ENCODE measurements at places on chromosomes 7 and 10.

GRCh38 chr7:37765872-37766525 is 82.4 kb upstream of the NME8 start:
- no peaks in the 10 kb centered on the region for H3K27me3 ChIP-seq
- no peak overlapping the region for H3K4me3 ChIP-seq
- no peak overlapping the region for H3K27ac ChIP-seq
- H3K36me3 ChIP-seq = no peaks in the 10 kb centered on the region
- no peak for DNase-seq

DNA sequence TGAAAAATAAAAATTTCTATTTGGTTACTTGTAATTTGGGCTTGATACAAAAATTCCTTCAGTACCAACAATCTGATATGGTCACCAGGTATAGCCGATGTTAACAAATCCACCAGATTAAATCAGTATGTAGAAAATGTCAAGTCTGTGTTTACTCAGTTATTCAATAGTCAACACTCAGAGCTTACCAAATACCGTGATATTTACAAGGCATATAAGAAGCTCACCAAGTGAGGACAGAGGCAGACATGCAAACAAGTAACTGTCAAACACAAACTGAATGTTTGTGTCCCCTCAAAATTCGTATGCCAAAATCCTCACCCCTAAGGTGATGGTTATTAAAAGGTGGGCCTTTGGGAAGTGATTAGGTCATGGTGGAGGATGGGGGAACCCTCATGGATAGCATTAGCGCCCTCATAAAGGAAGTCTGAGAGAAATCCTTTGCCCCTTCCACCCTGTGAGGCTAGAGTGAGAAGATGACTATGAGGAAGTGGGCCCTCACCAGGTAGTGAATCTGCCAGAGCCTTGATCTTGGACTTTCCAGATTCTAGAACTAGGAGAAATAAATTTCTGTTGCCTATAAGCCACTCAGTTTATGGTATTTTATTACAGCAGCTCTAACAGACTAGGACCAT is 63.1 kb downstream of the TES start:
- H3K36me3 ChIP-seq = no peaks in the 10 kb centered on the region
- no peak for DNase-seq
- H3K27me3 ChIP-seq = no peaks in the 10 kb centered on the region
- no peak overlapping the region for H3K27ac ChIP-seq
- no peak overlapping the region for H3K4me3 ChIP-seq
- H3K4me1 ChIP-seq = peaks cover 30% of the 10 kb centered on the region

- H3K27ac ChIP-seq = no peak overlapping the region
- H3K4me1 ChIP-seq = no peaks in the 10 kb centered on the region
- H3K36me3 ChIP-seq = no peaks in the 10 kb centered on the region
- H3K4me3 ChIP-seq = no peak overlapping the region
- no peaks in the 10 kb centered on the region for H3K27me3 ChIP-seq
- DNase-seq = no peak
These were observed 275.8 kb downstream of the GRID1 start for GRCh38 chr10:86090807-86091206.

GRCh38 chr7:27128034-27128433 is 2.5 kb downstream of the HOXA4 start:
- no peaks in the 10 kb centered on the region for H3K36me3 ChIP-seq
- peaks cover 56% of the 10 kb centered on the region for H3K27me3 ChIP-seq
- no peak for DNase-seq
- H3K4me3 ChIP-seq = no peak overlapping the region
- peaks cover 58% of the 10 kb centered on the region for H3K4me1 ChIP-seq
- peak overlapping the region; percentile 83 for H3K27ac ChIP-seq

DNA sequence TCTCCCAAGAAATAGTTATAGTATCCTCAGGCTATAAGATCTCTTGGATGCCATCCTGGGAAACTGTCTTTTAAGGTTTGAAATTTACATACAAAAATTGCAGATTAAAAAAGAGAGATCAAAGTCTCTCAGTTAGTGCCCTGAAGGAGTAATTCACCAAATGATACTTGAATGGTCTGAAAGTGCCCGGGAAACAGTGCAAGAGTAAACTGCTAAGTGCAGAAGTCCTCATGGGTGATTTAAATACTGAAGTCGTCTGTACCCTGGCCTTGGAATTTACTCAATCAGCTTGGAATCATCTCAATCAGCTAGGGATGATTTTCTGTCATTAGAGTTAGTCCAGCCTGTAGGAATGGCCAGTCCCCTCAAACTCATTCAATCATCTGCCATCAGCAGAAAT is 155.3 kb downstream of the GLI3 start:
- H3K4me1 ChIP-seq = no peaks in the 10 kb centered on the region
- no peak overlapping the region for H3K4me3 ChIP-seq

- H3K4me3 ChIP-seq = no peak overlapping the region
- H3K36me3 ChIP-seq = no peaks in the 10 kb centered on the region
- no peaks in the 10 kb centered on the region for H3K27me3 ChIP-seq
- H3K4me1 ChIP-seq = no peaks in the 10 kb centered on the region
- no peak overlapping the region for H3K27ac ChIP-seq
- no peak for DNase-seq
These were observed 154.8 kb upstream of the LAMB4 start for GRCh38 chr7:108285003-108285368.

- H3K27me3 ChIP-seq = no peaks in the 10 kb centered on the region
- no peak overlapping the region for H3K27ac ChIP-seq
These were observed 145.0 kb downstream of the ELFN1 start for GRCh38 chr7:1815051-1815481.

- no peak overlapping the region for H3K4me3 ChIP-seq
- no peaks in the 10 kb centered on the region for H3K36me3 ChIP-seq
- no peaks in the 10 kb centered on the region for H3K4me1 ChIP-seq
- no peak for DNase-seq
- no peaks in the 10 kb centered on the region for H3K27me3 ChIP-seq
These were observed 107.2 kb downstream of the AVL9 start for GRCh38 chr7:32602470-32602869.

DNA sequence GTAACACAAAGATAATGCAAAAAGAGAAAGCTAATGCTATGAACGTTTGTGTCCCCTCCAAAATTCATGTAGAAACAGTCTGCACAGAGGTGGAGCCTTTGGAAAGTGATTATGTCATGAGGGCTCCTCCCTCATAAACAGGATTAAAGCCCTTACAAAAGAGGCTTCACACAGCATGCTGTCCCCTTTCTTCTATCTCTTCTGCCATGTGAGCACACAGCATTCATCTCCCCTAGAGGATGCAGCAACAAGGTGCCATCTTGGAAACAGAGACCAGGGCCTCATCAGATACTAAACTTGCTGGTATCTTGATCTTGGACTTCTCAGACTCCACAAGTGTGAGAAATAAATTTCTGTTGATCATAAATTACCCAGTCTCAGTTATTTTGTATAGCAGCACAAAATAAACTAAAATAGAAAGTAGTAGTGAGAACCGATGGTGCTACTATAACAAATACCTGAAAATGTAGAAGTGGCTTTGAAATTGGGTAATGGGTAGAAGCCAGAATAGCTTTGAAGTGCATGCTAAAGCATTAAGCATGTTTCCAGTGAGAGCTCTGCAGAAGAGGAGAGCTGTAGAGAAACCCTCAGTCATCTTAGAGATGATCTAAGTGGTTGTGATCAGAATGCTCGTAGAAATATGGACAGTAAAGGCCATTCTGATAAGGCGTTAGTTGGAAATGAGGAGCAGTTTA is 108.7 kb downstream of the DNAJC1 start:
- no peak overlapping the region for H3K4me3 ChIP-seq
- peaks cover 41% of the 10 kb centered on the region for H3K36me3 ChIP-seq
- H3K4me1 ChIP-seq = no peaks in the 10 kb centered on the region

GRCh38 chr7:93382362-93382761 is 150.2 kb downstream of the VPS50 start:
- no peaks in the 10 kb centered on the region for H3K36me3 ChIP-seq
- no peak overlapping the region for H3K27ac ChIP-seq
- no peaks in the 10 kb centered on the region for H3K27me3 ChIP-seq
- no peak for DNase-seq
- no peaks in the 10 kb centered on the region for H3K4me1 ChIP-seq

GRCh38 chr7:140595468-140596092 is 45.0 kb downstream of the DENND2A start:
- no peak for DNase-seq
- H3K4me3 ChIP-seq = no peak overlapping the region
- H3K36me3 ChIP-seq = no peaks in the 10 kb centered on the region
- no peaks in the 10 kb centered on the region for H3K27me3 ChIP-seq
- H3K4me1 ChIP-seq = peaks cover 27% of the 10 kb centered on the region

DNA sequence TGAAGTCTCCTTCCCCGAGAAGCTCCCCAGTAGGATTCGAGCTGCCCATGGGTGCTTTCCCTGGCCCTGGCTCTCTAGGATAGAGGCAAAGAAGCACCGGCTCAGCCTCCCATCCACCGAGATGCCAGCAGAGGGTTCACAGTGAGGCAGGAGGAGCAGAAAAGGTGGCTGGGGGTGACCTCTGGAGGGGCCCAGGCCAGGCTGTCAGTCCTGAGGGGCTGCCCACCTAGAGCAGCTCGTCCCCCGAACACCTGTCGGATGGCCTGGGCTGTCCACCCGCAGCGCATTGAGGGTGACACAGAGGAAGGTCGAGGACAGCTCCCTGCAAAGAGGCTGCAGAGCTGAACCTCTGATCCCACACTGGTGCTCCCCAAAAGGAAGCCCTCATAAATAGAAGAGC is 167.2 kb upstream of the PPP2R2D start:
- DNase-seq = no peak
- no peaks in the 10 kb centered on the region for H3K36me3 ChIP-seq
- H3K4me3 ChIP-seq = no peak overlapping the region
- no peaks in the 10 kb centered on the region for H3K4me1 ChIP-seq

GRCh38 chr7:116173051-116174028 is 37.0 kb upstream of the TES start:
- no peaks in the 10 kb centered on the region for H3K36me3 ChIP-seq
- H3K4me3 ChIP-seq = no peak overlapping the region
- H3K4me1 ChIP-seq = peaks cover 5% of the 10 kb centered on the region
- no peak overlapping the region for H3K27ac ChIP-seq

DNA sequence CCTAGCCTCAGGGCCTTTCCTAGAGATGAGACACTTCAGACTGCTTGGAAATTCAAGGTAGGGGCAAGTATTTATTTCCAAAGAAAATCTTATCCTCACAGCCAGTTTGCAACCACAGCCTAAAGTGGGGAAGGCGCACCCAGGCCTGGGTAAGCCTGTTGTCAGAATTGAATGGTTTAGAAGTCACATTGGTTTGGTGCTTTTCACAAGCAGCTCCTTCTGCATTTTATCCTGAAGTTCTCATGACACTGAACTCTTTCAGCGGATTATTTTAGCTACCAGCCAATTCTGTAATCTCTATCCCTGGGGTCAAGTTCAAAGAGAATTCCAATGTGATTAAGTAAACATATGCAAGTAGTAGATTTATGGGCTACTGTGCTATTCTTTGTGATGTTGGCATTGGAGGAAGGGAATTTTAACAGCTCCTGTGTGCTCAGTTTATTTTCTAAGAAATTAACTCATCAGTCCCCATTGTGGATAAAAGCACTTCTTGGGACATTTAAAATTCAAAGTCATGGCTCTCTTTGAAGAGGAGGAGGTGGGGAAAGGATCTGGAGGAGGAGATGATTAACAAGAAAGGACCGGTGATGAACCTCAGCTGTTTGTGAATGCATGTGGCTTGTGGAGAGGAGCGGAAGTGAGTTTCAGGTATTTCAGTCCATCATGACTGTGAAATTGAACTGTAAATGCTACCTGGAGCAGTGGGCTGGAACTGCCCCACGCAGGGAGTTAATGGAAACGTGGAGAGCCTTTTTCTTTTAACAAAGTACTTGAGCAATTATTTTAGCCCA is 90.2 kb upstream of the CACUL1 start:
- no peak overlapping the region for H3K4me3 ChIP-seq
- H3K4me1 ChIP-seq = peaks cover 5% of the 10 kb centered on the region
- peak; percentile 24 for DNase-seq
- no peak overlapping the region for H3K27ac ChIP-seq

GRCh38 chr7:159097661-159098423 is 46.8 kb downstream of the VIPR2 start:
- no peak overlapping the region for H3K4me3 ChIP-seq
- peaks cover 9% of the 10 kb centered on the region for H3K36me3 ChIP-seq
- H3K4me1 ChIP-seq = no peaks in the 10 kb centered on the region
- DNase-seq = no peak

DNA sequence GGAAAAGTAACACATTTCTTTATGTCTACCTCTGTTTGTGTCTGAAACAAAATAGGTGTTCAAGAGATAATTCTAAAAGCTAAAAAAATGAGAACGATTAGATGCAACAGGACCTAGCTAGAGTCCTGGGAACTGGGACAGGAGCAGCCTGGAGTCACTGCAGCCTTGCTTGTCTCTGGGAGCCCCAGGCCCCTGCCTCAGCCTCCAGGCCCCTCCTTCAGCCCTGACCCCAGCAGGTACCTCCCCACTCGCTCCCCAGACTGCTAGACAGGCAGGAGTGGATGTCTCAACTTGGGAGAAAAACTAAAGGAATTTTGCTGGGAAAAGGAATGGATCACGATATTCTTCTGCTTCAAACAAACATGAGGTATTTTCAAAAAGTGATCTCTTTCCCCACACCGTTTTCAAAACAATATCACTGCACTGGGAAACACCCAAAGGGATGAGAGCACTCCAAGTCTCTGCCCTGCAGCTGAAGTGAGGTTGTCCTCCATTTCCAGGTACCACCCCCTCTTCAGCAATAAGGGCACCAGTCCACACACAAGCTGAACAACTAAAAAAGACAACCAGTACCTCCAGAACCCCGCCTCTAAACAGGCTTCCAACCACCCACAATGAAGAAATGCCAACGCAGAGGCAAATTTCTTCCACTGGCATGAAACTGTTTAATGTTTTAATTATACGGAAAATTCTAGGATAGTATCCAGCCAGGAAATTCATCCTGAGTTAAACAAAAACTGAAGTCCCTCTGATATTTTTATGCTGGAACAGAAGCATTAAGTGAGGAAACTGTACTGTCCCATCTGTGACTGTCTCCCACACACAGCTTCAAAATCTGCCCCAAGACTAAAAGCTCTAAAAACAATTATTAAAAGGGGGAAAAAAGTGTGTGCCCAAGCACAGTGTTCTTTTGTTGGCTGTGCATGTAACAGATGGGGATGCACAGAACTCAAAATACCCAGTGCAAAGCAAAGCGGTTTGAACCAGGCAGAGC is 47.2 kb downstream of the XPNPEP1 start:
- no peaks in the 10 kb centered on the region for H3K27me3 ChIP-seq
- peaks cover 51% of the 10 kb centered on the region for H3K36me3 ChIP-seq
- no peak overlapping the region for H3K27ac ChIP-seq
- no peak for DNase-seq
- peaks cover 14% of the 10 kb centered on the region for H3K4me1 ChIP-seq

DNA sequence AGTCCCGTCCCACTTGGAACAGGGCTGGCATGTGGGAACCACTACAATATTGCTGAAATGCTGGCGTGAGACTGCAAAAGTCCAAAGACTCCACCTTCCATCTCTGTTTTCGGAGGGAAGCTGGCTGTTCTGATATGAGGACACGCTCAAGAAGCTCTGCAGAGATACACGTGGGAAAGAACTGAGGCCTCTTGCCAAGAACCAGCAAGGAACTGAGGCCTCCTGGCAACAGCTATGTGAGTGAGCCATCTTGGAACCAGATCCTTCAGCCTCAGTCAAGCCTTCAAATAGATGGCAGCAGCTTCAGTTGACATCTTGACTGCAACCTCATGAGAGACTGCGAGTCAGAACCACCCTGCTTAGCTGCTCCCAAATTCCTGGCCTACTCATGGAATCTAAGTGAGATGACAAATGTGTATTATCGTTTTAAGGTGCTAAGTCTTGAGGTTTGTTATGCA is 30.8 kb downstream of the SGMS1 start:
- peaks cover 32% of the 10 kb centered on the region for H3K4me1 ChIP-seq
- no peak overlapping the region for H3K4me3 ChIP-seq
- peaks cover 21% of the 10 kb centered on the region for H3K36me3 ChIP-seq
- H3K27me3 ChIP-seq = no peaks in the 10 kb centered on the region
